ENCODE measurements at places on chromosomes 16 and 17.

- DNase-seq: no peak
These were observed 11.5 kb downstream of the TRIM25 start for GRCh38 chr17:56902348-56902747.

DNA sequence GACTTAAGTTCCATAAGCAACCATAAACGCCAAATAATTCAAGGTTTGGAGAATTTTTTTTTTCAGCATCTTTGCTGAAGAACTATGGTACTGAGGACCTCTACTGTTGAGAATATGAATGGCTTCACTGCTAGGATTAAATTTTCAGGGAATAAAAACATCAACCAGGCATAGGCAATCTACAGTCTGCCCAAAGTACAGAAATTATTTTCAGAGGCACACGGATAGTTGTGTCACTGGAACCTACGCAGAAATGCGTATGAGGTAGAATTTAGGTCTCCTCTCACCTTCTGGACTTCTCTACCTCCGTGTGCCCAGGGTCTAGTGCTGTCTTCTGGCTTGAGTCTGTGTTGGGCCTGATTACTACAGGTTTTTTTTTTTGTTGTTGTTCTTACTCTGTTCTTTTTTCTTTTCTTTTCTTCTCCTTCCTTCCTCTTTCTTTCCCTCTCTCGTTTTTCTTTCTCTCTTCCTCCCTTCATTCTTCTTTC is 39.7 kb downstream of the NACA2 start:
- DNase-seq: no peak

GRCh38 chr17:27654136-27654535 is 23.1 kb downstream of the LGALS9 start:
- no peak for DNase-seq

GRCh38 chr17:75173526-75173925 is 9.2 kb downstream of the SUMO2 start:
- no peak for DNase-seq

DNA sequence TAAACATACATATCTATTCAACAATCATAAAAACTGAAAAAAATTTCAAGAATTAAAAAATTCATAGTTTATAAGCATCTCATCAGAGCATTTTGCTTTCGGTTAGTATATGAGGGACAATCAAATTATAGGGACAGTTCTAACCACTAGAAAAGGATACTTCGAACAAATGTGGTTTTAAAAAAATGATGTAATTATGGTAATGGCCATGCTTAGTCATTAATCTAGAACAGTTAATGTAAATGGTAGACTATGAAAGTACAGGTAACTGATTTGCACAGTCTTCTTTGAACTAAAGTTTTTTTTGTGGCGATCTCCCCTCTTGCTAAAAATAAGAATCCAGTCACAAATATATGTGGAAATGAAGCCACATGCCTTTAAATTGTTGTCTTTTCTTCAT is 63.5 kb upstream of the PHOSPHO1 start:
- no peak for DNase-seq

DNA sequence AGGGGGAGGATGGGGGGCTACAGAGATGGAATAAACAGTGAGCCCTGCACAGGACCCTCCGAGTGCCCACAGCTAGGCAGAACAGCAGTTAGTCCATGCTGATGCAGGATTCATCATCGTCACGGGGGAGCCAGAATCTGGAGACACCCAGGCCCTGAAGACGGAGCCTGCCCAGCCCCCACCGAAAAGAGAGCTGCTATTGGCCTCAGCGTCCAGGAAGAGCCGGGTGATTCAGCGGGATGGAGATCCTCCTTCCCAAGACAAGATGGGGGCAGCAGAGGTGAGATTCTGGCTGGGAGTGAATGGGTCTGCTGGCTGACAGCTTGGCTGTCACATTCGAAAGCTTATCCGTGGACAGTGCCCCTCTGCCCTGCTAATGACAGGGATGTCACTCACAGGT is 133.6 kb upstream of the CRHR1 start:
- no peak for DNase-seq

- DNase-seq: no peak
These were observed 200.8 kb upstream of the KCNJ16 start for GRCh38 chr17:69874175-69874670.

GRCh38 chr17:78550464-78550863 is 26.7 kb downstream of the DNAH17 start:
- DNase-seq: no peak

DNA sequence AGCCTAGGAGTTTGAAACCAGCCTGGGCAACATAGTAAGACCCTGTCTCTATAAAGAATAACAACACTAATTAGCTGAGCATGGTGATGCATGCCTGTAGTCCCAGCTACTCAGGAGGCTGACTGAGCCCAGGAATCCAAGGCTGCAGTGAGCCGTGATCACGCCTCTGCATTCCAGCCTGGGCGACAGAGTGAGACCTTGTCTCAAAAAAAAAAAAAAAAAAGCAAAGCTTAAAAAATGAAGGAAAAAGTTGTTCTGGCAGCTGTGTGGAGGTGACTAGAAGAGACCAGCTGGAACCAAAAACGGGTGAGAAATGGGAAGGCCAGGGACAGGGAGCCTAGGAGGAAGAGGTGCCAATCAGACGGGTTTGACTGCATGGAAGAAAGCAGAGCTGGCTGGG is 4.2 kb downstream of the BCL7C start:
- DNase-seq: no peak

DNA sequence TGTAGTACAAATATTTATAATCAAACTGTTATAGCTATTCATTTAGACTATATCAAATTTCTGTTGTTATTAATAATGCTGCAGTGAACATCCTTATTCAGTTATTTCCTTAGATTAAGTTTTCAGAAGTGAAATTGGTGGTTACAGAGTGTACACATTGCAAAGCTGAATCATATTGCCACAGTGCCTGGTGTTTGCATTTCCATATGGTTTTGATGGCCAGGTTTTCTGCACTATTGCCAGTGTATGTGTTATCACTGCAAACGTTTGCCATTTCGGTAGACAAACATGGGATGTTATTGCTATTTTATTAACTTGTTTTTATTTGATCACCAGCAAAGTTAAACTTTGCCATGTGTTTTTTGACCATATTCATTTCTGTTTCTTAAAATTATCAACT is 259.4 kb downstream of the CDH13 start:
- no peak for DNase-seq

DNA sequence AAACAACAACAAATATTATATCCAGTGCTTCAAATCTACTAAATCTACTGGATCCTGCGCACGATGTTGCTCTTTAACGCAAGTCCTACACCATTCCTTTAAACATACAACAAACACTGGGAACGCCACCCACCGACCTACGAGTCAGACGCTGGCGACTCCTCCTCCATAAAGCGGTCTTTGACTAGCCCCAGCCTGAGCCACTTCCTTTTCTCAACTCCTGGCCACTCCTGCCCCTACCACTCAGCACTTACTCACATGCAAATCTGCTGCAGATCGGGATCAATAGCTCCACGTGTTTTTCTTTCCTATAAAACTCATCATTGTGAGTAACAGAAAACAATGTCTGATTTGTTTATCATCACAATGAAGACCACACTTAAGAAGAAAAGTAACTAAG is 32.8 kb upstream of the MNT start:
- DNase-seq: no peak

GRCh38 chr16:30184096-30184890 is 891 bp downstream of the CORO1A start:
- DNase-seq: peak; percentile 69

GRCh38 chr17:21066394-21066793 is 23.6 kb upstream of the USP22 start:
- DNase-seq: no peak

DNA sequence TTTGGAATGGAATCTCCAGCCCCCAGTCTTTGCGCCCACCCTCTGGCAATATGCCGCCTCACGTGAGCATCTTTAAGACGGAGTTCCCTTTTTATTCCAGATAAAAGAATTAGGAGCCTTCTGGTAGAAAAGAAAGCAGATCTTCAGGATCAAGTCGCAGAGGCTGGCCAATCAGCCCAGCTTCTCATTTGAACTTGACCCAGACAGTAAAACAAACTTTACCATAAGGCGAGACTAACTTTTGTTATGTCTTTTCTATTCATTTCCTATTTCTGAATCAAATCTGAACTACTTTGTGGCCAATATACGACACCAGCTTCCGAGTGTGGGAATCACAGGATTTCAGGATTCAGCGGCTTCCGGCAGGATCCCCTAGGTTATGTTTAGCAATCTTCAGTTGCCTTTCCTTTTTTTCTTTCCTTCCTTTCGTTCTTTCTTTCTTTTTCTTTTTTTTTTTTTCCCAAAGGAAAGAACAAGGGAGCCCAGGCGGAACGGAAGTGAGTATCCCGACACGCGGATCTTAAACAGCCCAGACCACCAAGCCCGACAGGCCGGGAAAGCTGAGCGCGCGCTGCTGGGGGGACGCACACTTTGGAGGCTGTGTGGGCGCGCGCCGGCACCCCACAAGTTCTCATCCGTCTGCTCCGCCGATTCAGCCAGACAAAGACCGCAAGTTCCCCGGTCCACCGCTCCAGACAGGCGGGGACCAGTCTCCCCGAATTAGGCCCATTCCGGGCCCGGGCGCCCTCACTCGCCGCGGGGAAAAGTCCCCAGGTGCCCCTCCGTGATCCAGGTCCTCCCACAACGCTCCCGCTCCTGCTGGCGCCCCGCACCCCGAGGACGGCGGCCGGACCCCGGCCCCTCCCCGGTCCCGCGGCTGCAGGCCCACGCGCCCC is 633 bp downstream of the TBC1D16 start:
- peak; percentile 50 for DNase-seq

GRCh38 chr17:1648173-1648962 is 1.3 kb downstream of the RILP start:
- no peak for DNase-seq

DNA sequence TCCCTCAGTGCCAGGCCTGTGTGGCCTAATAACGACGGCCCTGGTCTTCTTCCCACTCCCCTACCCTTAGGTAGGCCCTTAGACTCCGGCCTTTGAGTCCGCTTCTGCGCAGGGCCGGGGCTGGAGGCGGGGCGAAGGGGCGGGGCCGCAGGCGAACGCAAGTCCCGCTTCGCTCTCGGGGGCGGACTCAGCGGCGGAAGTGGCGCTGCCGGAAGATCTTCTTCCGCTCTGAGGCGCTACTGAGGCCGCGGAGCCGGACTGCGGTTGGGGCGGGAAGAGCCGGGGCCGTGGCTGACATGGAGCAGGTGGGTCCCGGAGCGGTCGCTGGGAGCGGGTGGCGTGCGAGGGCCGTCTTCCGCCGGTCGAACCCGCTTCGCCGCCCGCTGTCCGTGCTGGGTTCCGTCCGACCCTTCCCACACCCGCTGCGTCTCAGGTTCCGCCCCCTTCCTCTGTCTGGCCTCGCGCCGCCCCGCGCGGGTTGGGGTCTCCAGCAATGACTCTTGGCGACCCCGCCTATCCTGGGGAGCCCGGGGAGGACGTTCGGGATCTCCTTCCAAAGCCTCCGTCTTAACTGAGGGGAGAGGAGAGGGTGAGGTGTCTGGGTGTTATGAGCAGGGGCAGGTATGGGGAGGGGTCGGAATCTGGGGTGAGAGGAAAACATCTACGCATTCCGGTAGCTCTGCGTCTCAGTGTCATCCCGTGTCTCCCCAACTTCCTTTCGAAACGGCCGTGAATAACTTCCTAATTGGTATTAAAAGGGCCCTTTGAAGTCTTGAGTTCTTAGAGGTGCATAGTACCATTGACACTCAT is at the start of gene STARD3:
Gene STARD3, plus strand, starts transcription at position 218 of the 810 bp plus-strand sequence. CDS start 16,388 bp downstream, outside the sequence.
- peak; percentile 87 for DNase-seq

- peak; percentile 81 for DNase-seq
These were observed at the start of gene RUNDC3A for GRCh38 chr17:44308320-44308818. RUNDC3A (plus strand) TSS chr17:44308601; CDS start chr17:44308833, 232 bp downstream.

GRCh38 chr17:31802502-31802901 is 56.5 kb downstream of the COPRS start:
- no peak for DNase-seq

DNA sequence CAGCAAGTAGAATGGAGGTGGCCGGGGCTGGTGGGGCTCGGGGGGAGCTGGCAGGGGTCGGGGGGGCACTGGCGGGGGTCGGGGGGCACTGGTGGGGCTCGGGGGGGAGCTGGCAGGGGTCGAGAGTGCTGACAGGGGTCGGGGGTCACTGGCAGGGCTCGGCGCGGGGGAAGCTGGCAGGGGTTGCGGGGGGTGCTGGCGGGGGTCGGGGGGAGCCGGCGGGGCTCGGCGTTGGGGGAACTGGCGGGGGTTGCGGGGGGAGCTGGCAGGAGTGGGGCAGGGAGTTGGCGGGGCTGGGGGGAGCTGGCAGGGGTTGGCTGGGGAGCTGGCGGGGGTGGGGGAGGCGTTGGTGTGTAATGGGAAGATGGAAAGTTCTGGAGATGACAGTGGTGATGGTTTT is 25.1 kb downstream of the CCDC57 start:
- DNase-seq: no peak

DNA sequence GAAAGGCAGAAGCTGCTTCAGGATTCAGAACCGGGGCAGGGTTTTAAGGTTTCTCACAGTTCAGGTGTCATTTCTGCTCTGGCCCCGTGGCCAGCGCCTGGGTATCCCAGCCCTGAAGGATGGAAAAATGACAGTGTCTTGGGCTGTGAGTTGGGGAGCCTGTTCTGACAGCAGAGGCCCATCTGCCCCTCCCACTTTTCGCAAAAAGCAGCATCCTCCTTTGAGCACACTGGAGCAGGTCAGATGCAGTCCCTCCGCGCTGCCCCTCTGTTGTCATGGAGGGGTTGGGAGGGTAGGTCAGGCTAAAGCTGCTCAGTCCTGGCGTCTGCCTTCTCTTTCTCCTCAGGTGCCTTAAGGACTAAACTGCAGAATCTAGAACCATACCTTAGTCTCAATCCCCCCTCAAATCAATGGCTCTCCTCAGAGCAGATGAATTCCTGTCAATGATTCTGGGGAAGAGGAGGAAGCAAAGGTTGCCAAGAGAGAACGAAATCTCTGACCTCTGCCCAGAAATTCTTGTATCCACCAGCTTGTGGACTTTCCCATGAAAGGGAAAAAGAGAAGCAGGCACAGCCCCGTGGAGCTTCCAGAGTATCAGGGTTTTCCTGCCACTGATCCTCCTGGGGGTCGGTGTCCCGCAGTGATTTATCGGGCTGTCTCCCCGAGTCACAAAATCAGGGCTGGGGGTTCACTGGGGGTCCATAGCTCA is 7.3 kb downstream of the NEUROD2 start:
- DNase-seq: no peak

- DNase-seq: peak; percentile 62
These were observed 740 bp upstream of the ATP6V0D1 start for GRCh38 chr16:67481561-67482232.
